ENCODE measurements at places on chromosomes 12 and 14.

DNA sequence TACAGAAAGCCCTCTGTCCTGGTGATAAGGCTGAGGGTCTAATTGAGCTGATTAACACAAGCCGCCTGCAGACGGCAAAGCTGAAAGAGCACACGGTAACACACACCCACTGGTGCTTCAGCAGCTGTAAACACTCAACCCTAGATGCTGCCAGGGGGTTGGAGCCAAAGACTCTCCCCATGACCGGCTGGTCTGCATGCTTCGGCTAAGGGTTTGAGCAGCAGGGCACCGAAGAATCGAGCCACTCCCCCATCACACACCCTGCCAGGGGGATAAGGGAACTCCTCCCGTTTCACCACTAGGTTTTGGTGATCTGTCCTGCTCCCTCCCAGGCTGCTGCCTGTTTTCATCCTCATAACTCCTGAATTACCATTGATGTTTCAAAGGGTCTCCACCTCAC is 141.0 kb upstream of the OVCH1 start:
- DNase-seq, result no peak

DNA sequence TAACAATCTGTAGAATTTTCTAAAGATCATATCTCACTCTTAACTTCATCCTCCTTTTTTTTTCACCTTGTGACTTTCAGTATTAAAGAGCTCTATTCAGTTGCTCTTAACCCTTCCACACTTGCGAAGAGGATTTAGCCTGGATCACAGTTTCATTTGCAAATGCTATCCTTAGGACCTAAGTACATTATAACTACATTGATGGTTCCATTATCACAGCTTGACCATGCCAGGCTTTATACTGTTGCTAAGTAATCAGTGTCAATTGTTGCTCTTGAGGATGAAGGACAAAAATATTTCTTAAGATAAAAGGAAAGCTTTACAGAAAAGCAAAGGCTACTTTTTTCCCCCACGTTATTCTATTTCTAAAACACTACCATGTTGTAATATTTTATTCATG is 122.2 kb downstream of the PDZRN4 start:
- DNase-seq, result no peak

DNA sequence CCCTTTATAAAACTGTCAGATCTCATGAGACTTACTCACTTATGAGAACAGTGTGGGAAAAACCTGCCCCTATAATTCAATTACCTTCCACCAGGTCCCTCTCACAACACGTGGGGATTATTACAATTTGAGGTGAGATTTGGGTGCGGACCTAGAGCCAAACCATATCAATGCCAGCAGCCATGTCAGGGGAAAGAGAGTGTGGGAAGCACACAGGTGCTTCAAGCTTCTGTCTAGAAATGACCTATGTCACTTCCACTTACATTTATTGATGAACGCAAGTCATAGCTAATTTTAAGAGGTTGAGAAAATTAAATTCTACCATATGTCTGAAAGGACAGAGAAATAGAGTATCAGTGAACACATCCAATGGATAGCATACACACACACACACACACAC is 32.5 kb upstream of the E2F7 start:
- no peak for DNase-seq

DNA sequence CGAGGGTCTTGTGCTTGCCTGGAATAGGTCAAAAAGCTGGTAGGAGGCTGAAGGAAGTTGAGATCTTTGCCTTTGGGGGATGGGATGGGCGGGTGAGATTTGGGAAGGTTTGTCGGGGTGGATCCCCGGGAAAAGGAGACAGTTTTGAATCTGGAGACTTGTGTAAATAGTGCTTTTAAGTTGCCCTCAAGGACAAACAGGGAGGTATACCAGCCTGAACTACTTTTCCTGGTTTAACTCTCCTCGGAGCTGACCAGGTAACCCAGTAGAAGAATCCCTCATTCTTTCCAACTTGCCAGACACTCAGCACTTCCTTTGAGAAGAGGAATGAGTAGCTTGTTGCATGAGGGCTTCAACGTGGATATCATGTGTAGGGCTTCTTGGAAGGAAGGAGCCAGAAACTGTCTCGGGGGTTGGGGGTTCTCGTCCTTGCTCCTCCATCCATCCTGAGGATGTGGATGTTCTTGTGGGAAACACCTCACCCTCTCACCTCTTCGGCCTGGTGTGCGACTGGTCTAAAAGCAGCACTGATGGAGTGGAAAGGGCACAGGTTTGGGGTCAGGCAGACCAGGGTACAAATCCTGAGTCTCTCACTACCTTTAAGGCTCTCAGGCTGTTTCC is 1.9 kb downstream of the TEAD4 start:
- DNase-seq, result no peak

- DNase-seq, result no peak
These were observed 32.5 kb upstream of the CRY1 start for GRCh38 chr12:107125833-107126232.

GRCh38 chr12:72100854-72101253 is 162.2 kb downstream of the TPH2 start:
- DNase-seq, result no peak

- DNase-seq, result peak; percentile 89
These were observed at the start of gene VSIG10 for GRCh38 chr12:118103601-118104382. TSS of gene VSIG10 (minus strand) at chr12:118104011. CDS start at chr12:118103671, 340 bp downstream.
